Bone marrow (tissue), 2 donors: ENCODE measurements at places on chromosomes 3 and 15.

DNA sequence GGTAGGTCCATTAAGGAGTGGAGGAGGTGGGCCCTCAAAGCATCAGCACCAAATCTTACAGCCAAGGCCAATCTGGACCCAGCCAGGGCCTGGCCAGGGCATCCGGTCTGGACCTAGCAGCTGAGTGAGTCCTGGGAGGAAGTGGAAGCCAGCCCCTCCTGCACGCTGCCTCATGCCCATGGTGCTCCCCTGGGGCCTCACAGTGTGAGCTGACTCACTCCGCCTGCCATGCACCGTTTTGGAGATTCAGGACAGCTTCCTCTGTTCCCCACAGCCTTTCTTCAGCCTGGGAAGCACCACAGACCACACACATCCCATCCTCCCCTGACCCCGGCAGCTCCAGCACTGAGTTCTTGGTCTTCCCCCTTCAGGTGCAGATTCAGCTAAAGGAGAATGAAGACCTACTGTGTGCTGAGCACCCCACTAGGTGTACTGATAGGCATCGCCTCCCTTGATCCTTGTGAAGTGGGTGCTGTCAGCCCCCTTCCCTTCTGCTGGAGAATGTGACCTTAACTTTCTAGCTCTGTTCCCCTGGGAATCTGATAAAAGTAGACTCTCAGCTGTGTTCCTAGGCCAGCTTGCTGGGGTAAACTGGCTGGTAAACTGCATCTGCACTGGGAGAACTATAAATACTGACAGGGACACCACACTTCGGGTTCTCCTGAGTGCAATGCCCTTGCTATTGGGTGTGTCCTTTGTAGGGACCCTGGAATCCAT lies 36.8 kb upstream of the SEC13 start:
- DNase-seq = no peak

GRCh38 chr15:50251638-50252182 lies 13.8 kb downstream of the HDC start:
- no peak for DNase-seq

DNA sequence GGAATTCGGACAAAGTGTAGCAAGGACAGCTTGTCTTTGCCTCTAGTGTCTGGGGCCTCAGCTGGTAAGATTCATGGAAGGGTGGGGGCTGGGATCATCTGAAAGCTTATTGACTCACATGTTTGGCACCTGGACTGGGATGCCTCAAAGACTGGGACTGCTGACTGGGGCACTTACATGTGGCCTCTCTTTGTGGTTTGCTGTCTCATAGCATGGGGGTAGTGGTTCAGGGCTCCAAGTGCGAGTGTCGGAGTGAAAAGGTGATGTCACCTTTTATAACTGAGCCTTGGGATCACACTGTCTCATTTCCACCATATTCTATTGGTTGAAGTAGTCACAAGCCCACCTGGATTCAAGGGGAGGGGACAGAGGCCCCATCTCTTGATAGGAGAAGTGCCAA lies 6.8 kb downstream of the MFSD1 start:
- no peak for DNase-seq

GRCh38 chr15:96323319-96324145 lies 7.0 kb upstream of the NR2F2 start:
- DNase-seq = no peak

DNA sequence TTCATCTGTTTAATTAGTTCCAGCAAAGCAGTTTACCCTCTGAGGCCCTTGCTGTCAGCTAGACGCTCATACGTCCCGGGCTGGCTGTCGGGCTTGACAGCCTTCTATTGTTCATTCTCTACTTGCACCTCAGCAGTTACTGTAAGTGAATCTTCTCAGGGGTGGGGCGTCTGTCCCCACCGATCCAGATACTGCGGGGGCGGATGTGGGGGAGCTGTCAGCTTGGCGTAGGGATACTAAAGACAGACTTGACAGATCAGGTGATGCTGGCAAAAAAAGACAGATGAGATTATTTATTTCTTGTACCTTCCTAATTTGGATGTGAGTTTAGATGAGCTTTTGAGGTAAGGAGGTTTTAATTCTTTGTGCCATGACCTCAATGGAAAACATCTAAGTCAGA lies 315.3 kb downstream of the NR2F2 start:
- no peak for DNase-seq

GRCh38 chr3:169539856-169540255 lies 123.7 kb downstream of the MECOM start:
- DNase-seq = no peak

DNA sequence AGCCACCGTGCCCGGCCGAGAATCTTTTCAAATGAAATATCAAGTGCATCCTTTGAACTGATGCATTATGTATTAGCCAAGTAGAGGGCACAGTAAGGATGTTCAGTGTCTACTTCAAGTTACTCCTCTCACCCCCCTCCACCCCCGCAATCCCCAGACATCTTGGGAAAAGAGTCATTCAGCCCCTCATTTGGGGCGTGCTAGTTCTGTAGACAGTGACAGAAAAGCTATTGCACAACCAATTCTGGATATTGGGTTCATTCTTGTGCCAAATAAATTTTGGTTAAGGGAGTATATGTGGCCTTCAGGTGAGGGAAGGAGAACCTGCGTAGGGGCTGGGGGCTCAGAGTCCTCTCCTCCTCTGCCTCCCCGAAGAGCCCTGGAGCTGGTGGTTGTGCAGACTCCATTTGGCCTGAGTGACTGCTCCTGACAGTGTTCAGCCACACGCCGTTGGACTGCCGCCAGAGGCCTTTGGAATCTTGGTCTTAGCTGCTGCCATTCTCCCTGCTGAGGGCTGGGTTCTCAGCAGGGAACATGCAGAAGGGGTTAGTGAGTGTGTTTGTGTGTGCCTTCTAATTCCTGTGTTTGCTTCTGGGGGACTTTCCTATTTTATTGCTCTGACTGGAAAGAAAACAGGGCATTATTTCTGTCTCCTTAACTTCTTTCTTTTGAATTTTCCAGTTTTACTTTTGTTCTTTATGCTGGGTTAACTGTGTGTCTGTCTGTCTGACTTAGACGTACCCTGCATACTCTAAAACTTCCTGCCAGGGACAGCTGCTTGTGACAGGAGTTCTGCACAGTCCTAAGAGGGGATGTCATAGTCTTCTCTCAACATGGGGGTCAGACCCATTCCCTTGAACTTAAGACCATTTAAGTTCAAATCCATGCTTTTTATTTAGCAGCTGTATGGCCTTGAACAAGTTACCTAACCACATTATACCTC lies 21.0 kb downstream of the RARB start:
- no peak for DNase-seq

DNA sequence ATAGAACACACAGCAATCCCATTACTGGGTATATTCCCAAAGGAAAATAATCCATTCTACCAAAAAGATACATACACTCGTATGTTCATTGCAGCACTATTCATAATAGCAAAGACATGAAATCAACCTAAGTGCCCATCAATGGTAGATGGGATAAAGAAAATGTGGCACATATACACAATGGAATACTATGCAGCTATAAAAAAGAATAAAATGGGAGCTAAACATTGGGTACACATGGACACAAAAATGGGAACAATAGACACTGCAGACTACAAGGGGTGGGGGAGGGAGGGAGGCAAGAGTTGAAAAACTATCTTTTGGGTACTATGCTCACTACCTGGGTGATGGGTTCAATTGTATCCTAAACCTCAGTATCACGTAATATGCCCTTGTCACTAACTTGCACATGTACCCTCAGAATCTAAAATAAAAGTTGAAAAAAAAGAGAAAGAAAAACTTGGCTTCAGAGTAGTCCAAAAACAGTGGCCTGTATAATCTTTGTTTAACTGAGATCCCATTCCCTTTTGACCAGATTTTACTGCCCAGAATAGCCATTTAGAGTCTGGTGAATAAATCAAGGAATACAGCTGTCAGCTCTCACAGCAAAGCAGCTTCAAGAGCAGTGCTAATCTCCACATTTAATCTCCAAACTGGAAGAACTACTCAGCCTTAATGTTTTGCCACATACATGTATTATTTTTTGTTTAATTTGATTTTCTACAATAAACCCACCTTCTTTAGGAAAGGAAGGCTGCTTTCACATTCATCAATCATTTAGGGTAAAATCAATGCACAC lies 54.5 kb upstream of the XRN1 start:
- DNase-seq = no peak

DNA sequence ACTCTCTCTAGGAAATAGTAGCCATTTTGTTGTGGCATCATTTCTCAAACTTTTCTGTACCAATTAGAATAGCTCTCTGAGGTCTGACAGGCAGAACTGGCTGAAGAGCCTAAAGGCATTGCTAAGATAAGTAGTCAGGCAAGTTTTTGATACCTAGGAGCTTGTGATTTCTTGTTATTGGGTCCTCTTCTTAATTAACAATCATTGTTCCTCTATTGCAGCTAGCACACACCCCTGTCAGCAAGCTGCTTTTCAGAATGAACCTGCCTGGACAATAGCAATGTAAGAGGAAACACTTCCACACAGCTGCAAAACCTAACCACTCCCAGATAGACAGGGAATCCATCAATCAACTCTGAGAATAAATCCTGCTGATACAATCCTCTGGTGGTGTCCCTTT lies 403.9 kb upstream of the TBL1XR1 start:
- DNase-seq = no peak

DNA sequence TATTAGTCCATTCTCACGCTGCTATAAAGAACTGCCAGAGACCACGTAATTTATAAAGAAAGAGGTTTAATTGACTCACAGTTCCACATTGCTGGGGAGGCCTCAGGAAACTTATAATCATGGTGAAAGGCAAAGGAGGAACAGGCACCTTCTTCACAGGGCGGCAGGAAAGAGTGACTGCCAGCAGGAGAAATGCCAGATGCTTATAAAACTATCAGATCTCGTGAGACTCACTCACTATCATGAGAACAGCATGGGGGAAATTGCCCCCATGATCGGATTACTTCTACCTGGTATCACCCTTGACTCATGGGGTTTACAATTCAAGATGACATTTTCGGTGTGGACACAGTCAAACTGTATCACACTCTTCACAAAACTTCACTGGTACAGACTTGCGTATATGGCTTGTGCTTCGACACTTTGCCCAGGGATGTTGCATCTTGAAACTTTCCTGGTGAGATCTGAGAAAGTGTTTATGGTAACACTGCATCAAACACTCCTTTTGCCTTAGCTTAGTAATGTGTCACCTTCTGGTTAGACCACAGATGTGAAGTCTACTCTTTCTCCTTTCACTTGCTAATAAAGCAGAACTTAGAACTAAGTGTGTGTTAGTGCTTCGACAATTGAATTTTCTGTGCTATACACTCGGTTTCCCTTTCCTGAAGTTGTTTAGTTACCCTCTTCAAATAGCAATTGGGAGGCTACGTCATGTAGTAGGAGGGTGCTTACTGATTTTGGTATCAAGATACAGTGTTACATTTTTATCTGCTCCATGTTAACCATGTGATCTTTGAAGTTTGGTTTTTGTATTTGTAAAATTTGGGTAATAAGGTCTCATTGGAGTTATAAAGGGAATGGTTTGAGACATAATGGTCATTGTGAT lies 185.7 kb downstream of the LPP start:
- DNase-seq = no peak

DNA sequence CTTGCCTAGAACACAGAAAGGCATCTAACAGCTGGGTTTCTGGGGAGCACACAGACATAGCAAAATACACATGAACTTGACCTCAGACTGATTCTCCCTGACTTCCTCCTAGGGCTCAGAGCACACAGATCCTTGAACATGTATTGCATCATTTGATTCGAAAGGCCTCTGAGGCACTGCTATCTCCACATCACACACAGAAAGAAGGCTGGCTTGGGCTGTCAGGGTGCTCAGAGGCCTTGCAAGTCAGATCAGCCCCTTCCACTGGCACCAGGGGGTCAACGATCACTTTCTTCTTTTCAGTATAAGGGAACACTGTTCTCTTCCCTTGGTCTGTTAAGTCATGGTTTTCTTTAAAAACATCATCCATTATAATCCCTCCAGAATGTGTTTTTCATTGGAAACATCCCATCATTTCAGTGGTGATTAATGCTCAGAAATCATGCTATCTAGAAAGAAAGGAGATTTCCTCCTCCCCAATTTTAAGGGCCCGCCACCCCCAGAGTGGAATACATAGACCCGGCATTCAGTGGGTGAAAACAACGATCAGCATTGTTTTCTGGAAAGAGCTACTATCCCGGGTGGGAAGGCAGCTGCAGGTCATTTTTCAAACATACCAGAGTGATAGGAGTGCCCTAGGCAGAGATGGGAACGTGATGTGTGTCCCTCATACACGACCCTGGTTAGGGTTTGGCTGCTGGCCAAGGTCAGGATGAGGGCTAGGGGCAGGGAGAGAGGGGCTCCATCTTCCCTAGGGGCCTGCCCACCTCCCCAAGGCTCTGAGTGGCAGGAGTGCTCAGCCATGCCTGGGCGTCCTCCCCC lies 253.3 kb upstream of the LYSMD4 start:
- no peak for DNase-seq

DNA sequence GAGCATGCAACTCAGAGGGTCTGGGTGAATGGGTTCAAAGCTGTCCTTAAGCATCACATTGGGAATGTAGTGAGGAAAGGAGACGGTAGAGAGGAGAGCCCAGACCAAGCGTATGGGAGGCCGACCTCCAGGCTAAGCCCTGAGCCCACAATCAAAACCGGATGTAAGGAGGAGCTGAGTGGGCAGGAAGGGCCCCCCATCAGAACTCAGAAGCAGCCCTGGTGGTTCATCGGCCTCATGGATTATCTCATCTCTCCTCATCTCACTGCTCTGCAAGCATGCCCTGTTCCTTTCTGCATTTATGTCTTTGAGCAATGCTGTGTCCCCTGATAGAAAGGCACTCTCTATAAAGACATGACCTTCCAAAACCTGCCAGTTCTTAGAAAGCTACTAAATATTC lies 6.2 kb downstream of the HDC start:
- no peak for DNase-seq

GRCh38 chr3:15858547-15859506 lies 61.0 kb upstream of the ANKRD28 start:
- no peak for DNase-seq

GRCh38 chr3:29502771-29503170 lies 221.9 kb downstream of the RBMS3 start:
- DNase-seq = no peak

GRCh38 chr3:10353661-10354360 lies 32.9 kb upstream of the SEC13 start:
- no peak for DNase-seq

DNA sequence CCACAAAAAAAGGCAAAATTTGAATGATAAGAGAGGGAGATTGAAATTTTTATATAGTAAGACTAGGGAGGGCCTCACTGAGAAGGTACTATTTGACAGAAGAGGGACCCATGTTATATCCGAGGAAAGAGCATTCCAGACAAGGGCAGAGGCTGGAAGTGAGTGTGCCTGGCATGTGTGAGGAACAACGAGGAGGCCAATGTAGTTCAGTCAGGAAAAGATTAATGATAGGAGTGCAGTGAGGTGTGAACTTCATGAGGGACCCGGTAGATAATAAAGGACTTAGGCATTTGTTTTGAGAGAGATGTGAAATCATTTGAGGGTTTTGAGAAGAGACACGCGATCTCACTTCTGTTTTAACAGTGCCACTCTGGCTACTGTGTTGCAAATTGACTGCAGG lies 36.3 kb downstream of the ASTE1 start:
- DNase-seq = no peak

GRCh38 chr3:82202269-82202668 lies 440.8 kb upstream of the GBE1 start:
- no peak for DNase-seq
